ENCODE measurements at places on chromosomes 6 and 20. TPM values are rescaled to one million over a fixed set of nuclear protein-coding genes. Genes with fewer than 3 reads are reported as not detected.

Gene MLIP
- 0.32 TPM for total RNA-seq

Gene AVP
- not detected for total RNA-seq

Gene SLC35D3
- total RNA-seq: not detected

Gene RIPPLY2
- total RNA-seq: not detected

Gene PRSS35
- 3.9 TPM for total RNA-seq

Gene WASF1
- 2.5 TPM for total RNA-seq

Gene ACTR5
- 3.2 TPM for total RNA-seq

Gene SLC35B2
- 55.2 TPM for total RNA-seq

Gene ORC3
- total RNA-seq: 16.9 TPM

Gene MAS1
- total RNA-seq: not detected

Gene BTNL2
- total RNA-seq: not detected

Gene HAO1
- not detected for total RNA-seq

Gene FILIP1
- total RNA-seq: 0.52 TPM

Gene SRMS
- not detected for total RNA-seq
